Peyer's patch (tissue), 4 donors: ENCODE measurements at places on chromosomes 7 and 10. TPM values are rescaled to one million over a fixed set of nuclear protein-coding genes. Genes with fewer than 3 reads are reported as not detected.

GTPBP4 gene
- total RNA-seq, result 196 TPM

RABGEF1 gene
- 29.1 TPM for total RNA-seq

FAM204A gene
- total RNA-seq, result 18.4 TPM

AMPH gene
- 0.57 TPM for total RNA-seq

PRRT4 gene
- total RNA-seq, result 0.66 TPM

GFRA1 gene
- 20.1 TPM for total RNA-seq

ADAM8 gene
- total RNA-seq, result 12.4 TPM

CDNF gene
- total RNA-seq, result 3.1 TPM

FOXP2 gene
- 10.5 TPM for total RNA-seq

EPHA1 gene
- total RNA-seq, result 52.8 TPM

CPA2 gene
- 2.6 TPM for total RNA-seq

CCL24 gene
- 48.7 TPM for total RNA-seq

SPDYE1 gene
- not detected for total RNA-seq

BCCIP gene
- 17.4 TPM for total RNA-seq

SPDYE5 gene
- total RNA-seq, result not detected

LRRC4 gene
- total RNA-seq, result 2.1 TPM

NYAP1 gene
- total RNA-seq, result 0.40 TPM

PALD1 gene
- 3.5 TPM for total RNA-seq

CNNM1 gene
- 0.70 TPM for total RNA-seq

IKZF1 gene
- total RNA-seq, result 34.0 TPM

PRSS37 gene
- not detected for total RNA-seq

LEP gene
- total RNA-seq, result not detected

UPK3B gene
- 1.4 TPM for total RNA-seq

SP8 gene
- 5.2 TPM for total RNA-seq

LRRD1 gene
- not detected for total RNA-seq

WNT8B gene
- total RNA-seq, result not detected

PON1 gene
- total RNA-seq, result not detected

GPR141 gene
- not detected for total RNA-seq

LRRC18 gene
- total RNA-seq, result 1.7 TPM

CRYGN gene
- total RNA-seq, result not detected

NXPH1 gene
- total RNA-seq, result not detected

PNLIPRP3 gene
- total RNA-seq, result not detected

OR2A5 gene
- not detected for total RNA-seq

KEL gene
- not detected for total RNA-seq

TMEM26 gene
- 0.85 TPM for total RNA-seq

BMS1 gene
- 23.9 TPM for total RNA-seq

CDH23 gene
- 3.2 TPM for total RNA-seq

AGR3 gene
- total RNA-seq, result 241 TPM

UCMA gene
- not detected for total RNA-seq

LAMTOR4 gene
- total RNA-seq, result 312 TPM

KLF14 gene
- not detected for total RNA-seq

ACTL6B gene
- total RNA-seq, result not detected

NRCAM gene
- 1.1 TPM for total RNA-seq

AOAH gene
- total RNA-seq, result 33.3 TPM

PTCD1 gene
- 8.4 TPM for total RNA-seq

TBATA gene
- total RNA-seq, result not detected

EBF3 gene
- total RNA-seq, result 1.5 TPM

TMEM176A gene
- total RNA-seq, result 338 TPM

NOS3 gene
- 6.4 TPM for total RNA-seq

MSRB2 gene
- total RNA-seq, result 15.2 TPM

THSD7A gene
- 2.7 TPM for total RNA-seq

PMPCB gene
- 36.7 TPM for total RNA-seq

CPVL gene
- 2.5 TPM for total RNA-seq

C1GALT1 gene
- total RNA-seq, result 31.4 TPM

STEAP1B gene
- not detected for total RNA-seq

C7orf57 gene
- total RNA-seq, result not detected

CACNB2 gene
- total RNA-seq, result 52.7 TPM

CTAGE15 gene
- not detected for total RNA-seq
